ENCODE measurements at places on chromosomes 5 and 9.

- DNase-seq: no peak
- H3K27ac ChIP-seq: no peak overlapping the region
- H3K4me1 ChIP-seq: no peaks in the 10 kb centered on the region
These were observed 34.4 kb downstream of the MACROH2A1 start for GRCh38 chr5:135364421-135365262.

DNA sequence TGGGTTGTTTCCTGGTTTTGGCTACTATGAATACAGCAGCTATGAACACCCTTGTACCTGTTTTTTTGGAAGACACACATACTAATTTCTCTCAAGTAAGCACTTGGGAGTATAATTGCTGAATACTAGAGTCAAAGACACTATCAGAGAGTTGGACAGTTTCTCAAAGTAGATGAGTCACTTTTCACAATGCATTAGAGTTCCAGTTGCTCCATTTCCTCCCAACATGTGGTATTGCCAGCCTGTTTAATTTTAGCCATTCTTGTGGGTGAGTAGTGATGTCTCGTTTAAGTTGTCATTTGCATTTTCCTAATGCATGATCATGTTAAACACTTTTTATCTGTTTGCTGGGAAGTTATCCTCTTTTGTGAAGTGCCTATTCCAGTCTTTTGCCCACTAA is 81.6 kb upstream of the GDNF start:
- peaks cover under 1% of the 10 kb centered on the region for H3K4me1 ChIP-seq
- no peak overlapping the region for H3K27ac ChIP-seq
- H3K27me3 ChIP-seq: peaks cover 5% of the 10 kb centered on the region

DNA sequence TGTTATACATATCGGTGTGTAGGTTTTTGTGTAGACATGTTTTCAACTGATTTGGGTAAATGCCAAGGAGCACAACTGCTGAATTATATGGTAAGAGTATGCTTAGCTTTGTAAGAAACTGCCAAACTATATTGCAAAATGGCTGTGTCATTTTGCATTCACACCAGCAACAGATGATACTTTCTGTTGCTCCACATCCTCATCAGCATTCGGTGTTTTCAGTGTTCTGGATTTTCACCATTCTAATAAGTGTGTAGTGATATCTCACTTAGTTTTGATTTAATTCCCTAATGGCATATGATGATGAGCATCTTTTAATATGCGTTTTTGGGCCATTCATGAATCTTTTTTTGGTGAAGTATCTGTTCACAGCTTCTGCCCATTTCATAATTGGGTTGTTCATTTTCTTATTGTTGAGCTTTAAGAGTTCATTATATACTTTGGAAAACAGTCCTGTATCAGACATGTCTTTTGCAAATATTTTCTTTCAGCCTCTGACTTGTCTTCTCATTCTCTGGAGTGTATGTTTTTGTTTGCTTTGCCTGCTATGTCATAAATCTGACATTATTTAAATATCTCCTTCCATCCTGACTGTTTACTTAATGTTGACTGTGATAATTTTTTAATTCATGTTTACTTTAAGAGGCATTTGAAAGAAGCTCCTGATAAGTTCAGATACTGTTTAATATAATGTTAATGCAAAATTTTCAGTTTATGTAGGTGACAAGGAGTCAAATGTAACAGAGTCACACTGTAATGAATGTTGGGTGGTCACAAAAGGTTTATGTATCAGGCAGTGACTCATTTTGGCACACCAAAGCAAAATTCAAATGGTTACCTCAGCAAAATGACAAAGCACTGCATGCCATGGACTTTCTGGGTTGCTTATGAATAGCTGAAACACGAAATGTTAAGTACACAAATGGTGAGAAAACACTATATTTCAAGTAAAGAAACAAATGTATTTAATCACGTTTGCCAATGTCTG is 181.1 kb upstream of the DAB2 start:
- DNase-seq: no peak
- no peak overlapping the region for H3K27ac ChIP-seq
- no peaks in the 10 kb centered on the region for H3K4me1 ChIP-seq
- H3K36me3 ChIP-seq: no peaks in the 10 kb centered on the region
- no peaks in the 10 kb centered on the region for H3K27me3 ChIP-seq
- no peak overlapping the region for H3K4me3 ChIP-seq

- no peak overlapping the region for H3K4me3 ChIP-seq
- H3K27ac ChIP-seq: no peak overlapping the region
- H3K4me1 ChIP-seq: peaks cover 3% of the 10 kb centered on the region
- H3K36me3 ChIP-seq: no peaks in the 10 kb centered on the region
- no peak for DNase-seq
These were observed 82.0 kb downstream of the ADGRV1 start for GRCh38 chr5:90640484-90641059.

GRCh38 chr5:73302797-73303147 is 129.8 kb downstream of the TMEM174 start:
- H3K27ac ChIP-seq: no peak overlapping the region
- no peaks in the 10 kb centered on the region for H3K4me1 ChIP-seq
- H3K36me3 ChIP-seq: no peaks in the 10 kb centered on the region
- H3K4me3 ChIP-seq: no peak overlapping the region
- no peak for DNase-seq

- no peaks in the 10 kb centered on the region for H3K36me3 ChIP-seq
- H3K27ac ChIP-seq: no peak overlapping the region
- no peak for DNase-seq
- H3K27me3 ChIP-seq: no peaks in the 10 kb centered on the region
- no peaks in the 10 kb centered on the region for H3K4me1 ChIP-seq
These were observed 192.7 kb downstream of the GNA14 start for GRCh38 chr9:77455312-77455927.

- no peak for DNase-seq
- H3K27me3 ChIP-seq: no peaks in the 10 kb centered on the region
- no peaks in the 10 kb centered on the region for H3K36me3 ChIP-seq
- no peaks in the 10 kb centered on the region for H3K4me1 ChIP-seq
- no peak overlapping the region for H3K4me3 ChIP-seq
- no peak overlapping the region for H3K27ac ChIP-seq
These were observed 1115.5 kb downstream of the TAF11L14 start for GRCh38 chr5:18749763-18750162.

GRCh38 chr9:134186471-134187109 is 22.2 kb upstream of the RNU6ATAC start:
- no peak overlapping the region for H3K27ac ChIP-seq
- DNase-seq: no peak
- no peaks in the 10 kb centered on the region for H3K36me3 ChIP-seq
- no peaks in the 10 kb centered on the region for H3K27me3 ChIP-seq

DNA sequence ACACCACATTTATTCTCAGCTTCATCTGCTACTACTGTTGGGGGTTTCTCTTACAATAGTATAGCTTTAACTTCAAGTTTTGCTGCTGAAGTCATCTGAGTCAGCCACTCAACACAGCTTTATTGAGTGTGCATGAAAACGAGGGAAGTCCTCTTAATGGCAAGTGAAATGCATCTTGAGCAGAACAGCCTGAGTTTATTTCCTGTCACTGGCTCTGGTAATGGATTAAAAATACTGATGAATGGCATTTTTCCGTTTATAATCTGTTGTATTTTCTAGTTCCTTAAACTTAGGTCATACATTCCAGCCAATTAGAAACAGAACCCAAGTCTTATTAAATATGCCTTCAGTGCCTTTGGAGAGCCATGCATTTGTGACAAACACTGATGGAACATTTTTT is 238.6 kb downstream of the SLF1 start:
- no peaks in the 10 kb centered on the region for H3K27me3 ChIP-seq
- no peak for DNase-seq
- H3K4me3 ChIP-seq: no peak overlapping the region
- H3K36me3 ChIP-seq: no peaks in the 10 kb centered on the region

DNA sequence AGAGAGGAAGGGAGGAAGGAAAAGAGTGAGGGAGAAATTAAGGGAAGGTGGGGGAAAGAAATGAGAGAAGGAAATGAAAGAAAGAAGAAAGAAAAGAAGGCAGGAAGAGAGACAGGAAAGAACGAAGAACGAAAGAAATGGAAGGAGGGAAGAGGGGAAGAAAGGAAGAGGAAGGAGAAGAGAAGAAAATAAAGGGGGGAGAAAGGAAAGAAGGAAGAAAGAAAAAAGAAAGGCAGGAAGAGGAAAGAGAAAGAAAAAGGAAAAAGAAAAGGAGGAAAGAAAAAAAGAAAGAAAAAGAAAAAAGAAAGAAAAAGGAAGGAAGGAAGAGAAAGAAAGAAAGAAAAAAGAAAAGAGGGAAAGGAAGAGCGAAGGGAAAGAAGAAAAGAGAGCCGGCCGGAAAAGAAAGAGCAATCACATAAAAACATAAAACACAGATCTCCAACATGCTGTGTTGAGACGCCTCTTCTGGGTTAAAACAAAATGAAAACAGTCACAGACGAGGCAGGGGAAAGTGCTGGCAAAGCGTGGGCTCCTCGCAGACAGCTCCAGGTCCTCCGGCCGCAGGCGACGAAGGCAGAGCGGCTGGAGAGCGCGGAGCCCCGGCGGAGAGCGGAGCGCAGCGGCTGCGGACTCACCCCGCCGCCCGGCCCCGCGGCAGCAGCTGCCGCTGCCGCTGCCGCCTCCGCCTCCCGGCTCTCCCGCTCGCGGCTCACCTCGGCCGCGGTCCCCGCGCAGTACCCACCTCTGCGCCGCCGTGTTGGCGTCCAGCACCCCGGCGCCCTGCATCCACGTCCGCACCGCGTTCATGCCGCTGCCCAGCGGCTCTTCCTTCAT is 896 bp downstream of the EBF1 start:
- H3K36me3 ChIP-seq: no peaks in the 10 kb centered on the region
- DNase-seq: no peak
- no peaks in the 10 kb centered on the region for H3K4me1 ChIP-seq
- H3K27me3 ChIP-seq: peaks cover 97% of the 10 kb centered on the region
- H3K27ac ChIP-seq: no peak overlapping the region

GRCh38 chr9:29750062-29750461 is 2176.8 kb upstream of the C9orf72 start:
- H3K4me3 ChIP-seq: no peak overlapping the region
- peak overlapping the region; percentile 45 for H3K27ac ChIP-seq
- H3K36me3 ChIP-seq: no peaks in the 10 kb centered on the region
- no peaks in the 10 kb centered on the region for H3K27me3 ChIP-seq
- no peak for DNase-seq

DNA sequence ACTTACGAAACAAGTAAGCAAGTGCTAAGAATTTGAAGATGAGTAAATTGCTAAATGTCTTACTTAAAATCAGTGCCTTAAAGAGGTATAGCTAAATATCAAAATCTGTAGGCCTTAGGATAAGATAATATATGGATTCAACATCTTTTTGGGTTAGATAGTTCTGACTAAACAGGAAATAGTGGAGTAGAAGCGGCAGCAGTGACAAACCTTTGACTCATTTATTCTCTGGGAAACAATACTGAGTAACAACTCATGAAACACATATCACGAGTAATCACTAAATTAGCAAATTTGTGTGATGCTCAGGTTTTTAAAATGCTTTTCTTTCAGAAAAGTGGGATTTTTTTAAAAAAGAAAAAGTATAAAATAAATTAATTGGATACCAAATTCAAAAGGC is 762.1 kb upstream of the TYRP1 start:
- H3K36me3 ChIP-seq: no peaks in the 10 kb centered on the region
- DNase-seq: no peak
- peaks cover 8% of the 10 kb centered on the region for H3K4me1 ChIP-seq
- H3K4me3 ChIP-seq: no peak overlapping the region
- H3K27me3 ChIP-seq: no peaks in the 10 kb centered on the region
- no peak overlapping the region for H3K27ac ChIP-seq

- H3K27ac ChIP-seq: peak overlapping the region; percentile 94
- H3K4me1 ChIP-seq: peaks cover 39% of the 10 kb centered on the region
- no peaks in the 10 kb centered on the region for H3K27me3 ChIP-seq
- peak overlapping the region; percentile 93 for H3K4me3 ChIP-seq
- peak; percentile 95 for DNase-seq
- peaks cover 12% of the 10 kb centered on the region for H3K36me3 ChIP-seq
These were observed 616 bp upstream of the ENC1 start for GRCh38 chr5:74640954-74641734.

DNA sequence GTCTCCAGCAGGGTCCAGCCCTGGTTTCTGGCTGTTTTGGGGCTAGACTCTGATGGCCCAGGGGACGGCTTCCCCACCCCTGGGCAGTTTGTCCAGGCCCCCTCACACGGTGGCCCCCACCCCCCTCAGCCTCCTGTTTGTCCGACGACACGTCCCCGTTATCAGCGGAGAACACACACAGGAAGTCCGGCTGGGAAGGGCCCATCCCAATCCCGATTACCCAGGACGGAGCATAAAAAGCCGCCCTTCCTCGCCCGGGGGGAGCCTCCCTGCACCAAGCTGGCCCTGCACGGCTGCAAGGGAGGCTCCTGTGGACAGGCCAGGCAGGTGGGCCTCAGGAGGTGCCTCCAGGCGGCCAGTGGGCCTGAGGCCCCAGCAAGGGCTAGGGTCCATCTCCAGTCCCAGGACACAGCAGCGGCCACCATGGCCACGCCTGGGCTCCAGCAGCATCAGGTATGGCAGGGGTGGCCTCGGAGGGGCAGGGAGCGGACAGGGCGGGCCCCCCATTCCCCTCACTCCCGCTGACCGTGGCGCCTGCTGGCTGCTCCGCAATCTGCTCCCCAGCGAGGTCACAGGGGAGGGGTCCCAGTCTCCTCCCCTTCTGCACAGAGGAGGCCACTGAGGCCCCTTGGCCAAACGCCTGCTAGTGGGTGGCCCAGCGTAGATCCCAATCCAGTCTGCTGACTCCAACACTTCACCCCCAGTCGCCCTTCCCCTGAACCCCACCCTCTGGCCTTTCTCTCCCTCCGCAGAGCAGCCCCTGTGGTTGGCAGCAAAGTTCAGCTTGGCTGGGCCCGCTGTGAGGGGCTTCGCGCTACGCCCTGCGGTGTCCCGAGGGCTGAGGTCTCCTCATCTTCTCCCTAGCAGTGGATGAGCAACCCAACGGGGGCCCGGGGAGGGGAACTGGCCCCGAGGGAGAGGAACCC is at the start of gene EGFL7:
Gene EGFL7 (plus strand): TSS at position 261 of the 926 bp plus-strand sequence. CDS start 5,367 bp downstream, outside the sequence.
- no peaks in the 10 kb centered on the region for H3K36me3 ChIP-seq
- DNase-seq: no peak
- no peak within 1 kb of the TSS for H3K27ac ChIP-seq
- H3K4me1 ChIP-seq: no peaks in the 10 kb centered on the region
- no peaks in the 10 kb centered on the region for H3K27me3 ChIP-seq
- H3K4me3 ChIP-seq: no peak within 1 kb of the TSS
